Effector memory CD8-positive, alpha-beta T cell (primary cell): ENCODE measurements at places on chromosomes 2 and 18.

DNA sequence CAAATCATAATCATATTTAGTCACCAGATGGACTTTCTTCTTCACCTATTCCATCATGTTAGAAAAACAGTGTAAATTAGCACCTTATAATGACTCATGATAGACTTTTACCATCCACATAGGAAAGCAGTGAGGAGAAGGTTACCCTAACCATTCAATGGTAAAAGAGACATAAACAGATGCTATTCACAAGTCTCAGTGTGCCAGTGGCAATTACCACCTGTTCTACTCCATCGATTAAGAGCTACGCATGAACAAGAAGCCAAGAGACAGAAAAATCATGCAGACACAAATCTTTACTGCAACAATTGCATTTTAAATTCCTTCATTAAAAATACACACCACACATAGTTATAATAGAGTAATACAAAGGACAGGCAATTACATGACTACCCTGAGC is 106.7 kb upstream of the CHAC2 start:
- no peak overlapping the region for H3K4me3 ChIP-seq
- H3K36me3 ChIP-seq, result peaks cover 3% of the 10 kb centered on the region
- H3K27me3 ChIP-seq, result no peaks in the 10 kb centered on the region
- peaks cover 4% of the 10 kb centered on the region for H3K4me1 ChIP-seq
- no peak for DNase-seq

GRCh38 chr2:59084326-59084725 is 843.2 kb upstream of the FANCL start:
- DNase-seq, result no peak
- no peaks in the 10 kb centered on the region for H3K4me1 ChIP-seq
- no peak overlapping the region for H3K4me3 ChIP-seq
- H3K36me3 ChIP-seq, result no peaks in the 10 kb centered on the region
- H3K27me3 ChIP-seq, result no peaks in the 10 kb centered on the region

DNA sequence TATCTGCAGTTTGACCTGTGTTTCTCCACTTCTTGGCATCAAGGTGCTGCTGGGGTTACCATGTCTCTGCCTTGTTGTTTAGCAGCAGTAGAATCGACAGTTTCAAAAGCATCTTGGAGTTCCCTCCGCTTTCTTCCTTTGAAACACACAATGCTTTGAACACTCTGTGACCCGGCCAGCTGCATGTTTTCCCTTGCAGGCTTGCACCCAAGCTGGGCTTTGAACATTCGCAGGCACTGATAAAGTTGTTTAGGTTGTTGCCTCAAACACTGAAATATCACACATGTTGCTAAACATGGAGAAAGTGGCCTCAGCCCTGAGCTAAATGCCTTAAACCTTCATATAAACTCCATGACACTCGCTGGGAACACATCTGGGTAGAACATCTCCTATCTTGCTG is 251.7 kb downstream of the TSN start:
- no peak for DNase-seq
- H3K4me1 ChIP-seq, result no peaks in the 10 kb centered on the region

DNA sequence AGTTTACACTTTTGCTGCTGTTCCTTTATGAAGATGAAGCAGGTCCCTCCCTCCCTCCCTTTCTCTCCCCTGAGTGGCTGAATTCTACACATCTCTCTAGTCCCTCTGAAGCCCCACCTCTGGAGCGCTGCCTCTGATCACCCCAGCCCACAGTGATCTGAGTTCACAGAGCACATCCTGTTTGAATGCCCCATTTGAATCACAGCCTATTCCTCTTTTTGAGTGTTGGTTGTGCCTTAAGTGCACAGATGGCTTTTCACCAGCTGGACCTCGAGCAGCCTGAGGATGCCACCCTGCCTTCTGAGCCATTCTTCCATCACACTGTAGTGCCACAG is 87.1 kb downstream of the ITGB1BP1 start:
- peaks cover 26% of the 10 kb centered on the region for H3K27me3 ChIP-seq
- no peak overlapping the region for H3K4me3 ChIP-seq
- H3K27ac ChIP-seq, result peak overlapping the region; percentile 36
- peaks cover 5% of the 10 kb centered on the region for H3K4me1 ChIP-seq
- no peaks in the 10 kb centered on the region for H3K36me3 ChIP-seq

DNA sequence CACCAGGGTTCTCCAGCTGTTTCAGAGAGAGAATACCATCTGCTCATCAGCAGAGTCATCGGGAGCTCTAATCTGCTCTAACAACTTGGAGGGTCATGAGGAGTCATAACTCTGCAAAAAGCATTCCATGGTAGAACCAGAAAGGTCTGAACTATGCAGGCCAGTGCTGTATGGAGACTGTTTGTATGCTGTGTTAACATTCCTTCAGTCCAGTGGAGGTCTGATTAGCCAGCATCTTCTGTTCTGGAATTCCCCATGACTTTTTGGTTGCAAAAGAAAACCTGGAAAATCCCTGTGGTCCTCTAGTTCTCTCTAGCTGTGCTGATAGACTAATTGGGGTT is 9.4 kb upstream of the ITGB6 start:
- DNase-seq, result no peak
- peaks cover 13% of the 10 kb centered on the region for H3K27me3 ChIP-seq
- no peaks in the 10 kb centered on the region for H3K36me3 ChIP-seq
- H3K4me3 ChIP-seq, result no peak overlapping the region

DNA sequence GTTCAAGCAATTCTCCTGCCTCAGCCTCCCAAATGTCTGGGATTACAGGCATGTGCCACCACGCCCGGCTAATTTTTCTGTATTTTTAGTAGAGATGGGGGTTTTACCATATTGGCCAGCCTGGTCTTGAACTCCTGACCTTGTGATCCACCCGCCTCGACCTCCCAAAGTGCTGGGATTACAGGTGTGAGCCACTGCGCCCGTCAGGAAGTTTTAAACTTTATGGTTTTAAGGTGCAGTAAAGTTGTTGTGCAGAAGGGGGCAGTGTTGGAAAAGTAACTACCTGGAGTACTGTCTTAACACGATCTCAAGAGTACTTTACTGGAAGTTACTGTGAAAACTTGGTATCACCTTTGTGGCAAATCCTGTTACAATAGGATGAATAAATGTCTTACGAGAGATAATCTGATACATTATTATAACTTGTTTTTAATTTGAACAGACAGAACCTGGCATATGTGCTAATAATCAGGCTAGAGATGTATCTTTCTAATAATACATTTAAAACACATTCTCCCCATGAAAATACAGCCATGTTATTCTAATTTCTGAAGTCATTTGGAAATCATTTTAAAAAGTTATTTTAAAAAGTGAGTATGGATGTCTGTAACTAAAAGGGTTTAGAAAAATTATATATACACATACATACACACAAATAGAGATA is 10.8 kb downstream of the SPDYA start:
- H3K27me3 ChIP-seq, result no peaks in the 10 kb centered on the region
- no peak overlapping the region for H3K4me3 ChIP-seq
- H3K36me3 ChIP-seq, result peaks cover 3% of the 10 kb centered on the region
- no peak overlapping the region for H3K27ac ChIP-seq
- DNase-seq, result peak; percentile 64

GRCh38 chr2:229296016-229296415 is 24.9 kb upstream of the PID1 start:
- no peaks in the 10 kb centered on the region for H3K36me3 ChIP-seq
- H3K4me3 ChIP-seq, result no peak overlapping the region
- H3K4me1 ChIP-seq, result no peaks in the 10 kb centered on the region
- DNase-seq, result no peak
- no peaks in the 10 kb centered on the region for H3K27me3 ChIP-seq

GRCh38 chr2:223563462-223563861 is 38.7 kb downstream of the SCG2 start:
- H3K4me1 ChIP-seq, result no peaks in the 10 kb centered on the region
- H3K27me3 ChIP-seq, result peaks cover 11% of the 10 kb centered on the region
- H3K36me3 ChIP-seq, result no peaks in the 10 kb centered on the region
- no peak overlapping the region for H3K4me3 ChIP-seq
- DNase-seq, result no peak
- no peak overlapping the region for H3K27ac ChIP-seq

DNA sequence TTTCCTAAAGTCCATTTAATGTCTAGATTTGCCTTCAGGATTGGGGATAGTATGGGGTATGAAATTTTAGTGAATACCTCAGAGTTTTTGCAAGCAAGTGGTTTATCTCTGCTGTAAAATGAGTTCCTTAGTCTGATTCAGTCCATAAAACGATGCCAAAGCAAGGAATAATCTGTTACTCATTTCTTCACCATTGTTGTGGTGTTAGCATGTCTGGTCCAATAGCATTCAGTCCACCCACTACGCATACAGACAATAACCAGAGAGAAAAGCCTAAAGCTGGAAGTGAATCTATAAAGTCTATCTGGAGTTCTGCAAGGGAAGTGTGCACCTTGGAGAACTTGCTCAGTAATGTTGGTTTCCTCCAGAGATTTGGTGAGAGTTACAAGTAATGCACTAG is 12.9 kb upstream of the DPP4 start:
- H3K4me3 ChIP-seq, result no peak overlapping the region
- H3K27ac ChIP-seq, result no peak overlapping the region
- DNase-seq, result no peak
- H3K36me3 ChIP-seq, result no peaks in the 10 kb centered on the region
- H3K4me1 ChIP-seq, result no peaks in the 10 kb centered on the region
- no peaks in the 10 kb centered on the region for H3K27me3 ChIP-seq

GRCh38 chr2:54678719-54679118 is 44.7 kb upstream of the EML6 start:
- H3K27me3 ChIP-seq, result peaks cover 5% of the 10 kb centered on the region
- H3K4me3 ChIP-seq, result no peak overlapping the region
- no peak for DNase-seq

DNA sequence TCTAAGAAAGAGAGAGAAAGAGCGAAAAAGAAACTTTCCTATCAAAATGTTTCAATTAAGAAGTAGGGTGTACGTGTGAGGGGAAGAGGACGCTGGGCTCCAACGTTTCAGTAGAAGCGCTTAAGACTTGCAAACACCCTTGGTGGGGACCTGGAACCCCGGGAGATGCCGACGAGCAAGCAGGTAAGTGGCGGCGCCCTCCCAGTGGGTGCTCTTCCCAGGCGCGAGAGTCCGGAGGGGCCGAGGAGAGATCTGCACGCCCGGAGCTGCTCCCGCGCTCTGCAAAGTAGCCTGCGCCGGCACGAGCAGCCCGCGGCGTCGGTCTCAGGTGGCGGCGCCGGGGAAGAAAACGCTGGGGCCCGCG is 678 bp upstream of the OTX1 start:
- peaks cover 88% of the 10 kb centered on the region for H3K27me3 ChIP-seq
- H3K4me3 ChIP-seq, result peak overlapping the region; percentile 82
- peaks cover 38% of the 10 kb centered on the region for H3K4me1 ChIP-seq
- no peak overlapping the region for H3K27ac ChIP-seq
- no peaks in the 10 kb centered on the region for H3K36me3 ChIP-seq
- DNase-seq, result no peak

GRCh38 chr2:71646028-71646427 is 192.7 kb downstream of the DYSF start:
- peaks cover 42% of the 10 kb centered on the region for H3K27me3 ChIP-seq
- no peaks in the 10 kb centered on the region for H3K36me3 ChIP-seq
- no peak overlapping the region for H3K27ac ChIP-seq
- no peaks in the 10 kb centered on the region for H3K4me1 ChIP-seq
- H3K4me3 ChIP-seq, result no peak overlapping the region
- no peak for DNase-seq

DNA sequence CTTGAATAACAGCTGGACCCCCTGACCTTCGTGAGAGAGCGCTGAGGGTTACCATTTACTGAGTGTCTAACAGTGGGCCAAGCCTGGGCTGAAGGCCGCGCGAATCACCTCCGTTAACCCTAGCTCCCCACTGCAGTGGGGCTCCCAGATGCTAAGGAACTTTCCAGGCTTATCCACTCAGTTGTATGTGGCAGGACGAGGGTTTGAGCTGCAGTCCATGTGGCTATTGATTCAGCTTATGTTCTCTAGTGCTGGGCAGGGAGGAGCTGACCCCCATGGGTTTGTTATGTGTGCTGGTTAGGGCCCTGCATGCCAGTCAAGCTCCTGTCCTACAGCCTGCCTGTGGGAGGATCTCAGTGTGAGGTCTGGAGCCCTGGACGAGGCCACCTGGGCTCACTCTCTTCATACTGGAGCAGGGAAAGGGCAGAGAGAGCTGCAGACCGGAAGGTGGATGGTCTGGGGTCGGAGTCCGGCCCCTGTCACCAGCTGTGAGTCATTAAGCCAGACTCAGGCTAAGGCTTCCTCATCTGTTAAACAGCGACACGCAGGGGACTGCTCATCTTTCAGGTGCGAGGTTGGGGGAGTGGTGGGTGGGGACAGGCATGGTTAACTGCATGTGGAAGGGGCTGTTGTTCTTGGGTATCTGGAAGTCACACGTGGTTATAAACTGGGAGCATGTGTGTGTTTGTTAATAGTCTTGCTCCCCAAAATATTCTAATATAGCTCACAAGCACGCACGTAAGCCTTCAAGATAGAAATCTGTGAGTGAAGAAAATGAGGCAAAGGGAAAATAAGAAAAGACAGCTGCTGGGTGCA is 6.6 kb downstream of the PSD4 start:
- no peaks in the 10 kb centered on the region for H3K27me3 ChIP-seq
- peaks cover 38% of the 10 kb centered on the region for H3K36me3 ChIP-seq
- H3K4me1 ChIP-seq, result peaks cover 74% of the 10 kb centered on the region

DNA sequence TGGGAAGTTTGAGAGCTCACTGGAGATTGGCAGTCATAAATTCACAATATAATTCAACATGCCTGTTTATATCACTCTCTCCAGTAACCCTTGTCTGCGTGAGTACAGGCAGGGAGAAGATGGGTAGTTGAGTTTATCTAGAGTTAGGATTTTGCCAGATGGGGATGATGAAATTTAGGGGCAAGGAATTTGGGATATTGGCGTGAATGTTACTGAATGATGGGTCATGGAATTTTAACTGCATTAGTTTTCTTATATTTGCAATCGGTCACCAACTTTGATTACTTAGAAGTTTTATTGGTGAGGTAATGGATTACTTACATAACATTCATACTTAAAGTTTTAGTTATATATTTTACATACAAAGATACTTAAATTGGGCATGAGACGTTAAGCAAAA is 35.1 kb downstream of the SANBR start:
- peaks cover 6% of the 10 kb centered on the region for H3K4me1 ChIP-seq
- no peak for DNase-seq
- H3K36me3 ChIP-seq, result no peaks in the 10 kb centered on the region
- H3K27me3 ChIP-seq, result no peaks in the 10 kb centered on the region

DNA sequence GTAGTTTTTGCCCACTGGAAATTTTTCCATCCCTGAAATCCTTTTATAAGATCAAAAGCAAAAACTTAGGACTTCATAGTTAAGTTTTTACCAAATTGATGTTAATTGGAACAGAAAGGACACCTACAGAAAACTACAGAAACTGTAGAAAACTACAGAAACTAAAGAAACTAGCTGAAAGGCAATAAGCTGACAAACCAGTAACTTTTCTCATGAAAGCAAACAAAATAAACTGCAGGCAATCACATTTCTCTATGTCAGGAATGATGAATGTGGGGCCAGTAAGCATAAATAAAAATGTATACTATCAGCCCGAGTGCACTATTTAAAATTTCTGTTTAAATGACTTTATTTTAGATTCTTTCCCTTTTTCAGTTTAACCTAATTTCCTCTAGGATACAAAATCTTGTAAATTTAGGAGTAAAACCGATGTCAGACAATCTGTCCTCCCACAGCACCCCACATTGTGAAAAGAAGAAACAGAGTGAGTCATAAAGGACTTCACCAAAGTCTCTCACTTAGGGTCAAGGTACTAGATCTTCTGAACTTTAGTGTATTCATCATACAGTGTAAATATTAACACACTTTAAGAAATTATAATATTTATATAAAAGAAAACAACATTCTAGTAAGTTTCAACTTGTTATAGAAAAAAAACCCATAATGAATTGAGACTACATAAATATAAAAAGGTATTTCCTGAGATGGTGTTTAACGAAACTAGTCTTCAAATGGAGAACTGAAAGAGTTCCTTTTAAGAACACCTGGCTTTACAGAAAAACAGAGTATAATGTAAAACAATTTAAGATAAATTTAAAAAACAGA is 46.6 kb downstream of the USP40 start:
- H3K27me3 ChIP-seq, result no peaks in the 10 kb centered on the region
- no peaks in the 10 kb centered on the region for H3K4me1 ChIP-seq
- no peak overlapping the region for H3K4me3 ChIP-seq
